DMS79 treated with DMSO at 0.1 percent for 48 hours (cell line): ENCODE measurements at places on chromosomes 13 and 19.

- no peak for DNase-seq
Observed at GRCh38 chr19:1520203-1520780, 3.6 kb upstream of the PLK5 start.

GRCh38 chr19:10637894-10638293, 12.5 kb downstream of the SLC44A2 start:
- no peak for DNase-seq

DNA sequence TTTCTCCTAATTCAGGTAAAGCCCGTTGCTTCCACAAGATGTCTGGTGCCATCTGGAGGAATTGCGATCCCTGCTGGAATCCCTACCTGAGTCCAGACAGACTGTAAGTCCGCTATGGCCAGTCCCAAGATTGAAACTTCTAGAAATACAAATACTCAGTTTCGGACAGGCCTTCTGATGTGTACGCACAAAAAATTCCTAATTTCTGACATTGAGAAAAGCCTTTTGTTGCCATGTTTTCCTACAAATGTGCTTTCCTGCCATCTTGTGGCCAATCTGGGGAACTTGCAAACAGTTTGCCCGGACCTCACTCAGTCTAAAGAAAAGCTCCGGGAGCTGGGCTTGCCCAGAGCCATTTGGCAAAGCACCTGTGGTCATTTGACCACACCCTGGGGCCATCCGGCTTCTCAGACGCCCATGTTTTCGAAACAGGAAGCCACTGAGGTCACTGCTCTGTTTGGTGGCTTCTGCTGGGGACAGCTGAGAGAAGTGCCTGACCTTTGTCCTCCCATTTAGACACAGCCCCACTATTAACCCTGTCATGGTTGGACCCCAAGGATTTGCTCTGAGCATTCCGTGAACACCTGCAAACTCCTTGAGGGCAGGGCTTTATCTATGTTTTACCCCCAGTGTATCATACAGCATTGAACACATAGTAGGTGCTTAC, 79.4 kb downstream of the SLC15A1 start:
- peak; percentile 87 for DNase-seq

DNA sequence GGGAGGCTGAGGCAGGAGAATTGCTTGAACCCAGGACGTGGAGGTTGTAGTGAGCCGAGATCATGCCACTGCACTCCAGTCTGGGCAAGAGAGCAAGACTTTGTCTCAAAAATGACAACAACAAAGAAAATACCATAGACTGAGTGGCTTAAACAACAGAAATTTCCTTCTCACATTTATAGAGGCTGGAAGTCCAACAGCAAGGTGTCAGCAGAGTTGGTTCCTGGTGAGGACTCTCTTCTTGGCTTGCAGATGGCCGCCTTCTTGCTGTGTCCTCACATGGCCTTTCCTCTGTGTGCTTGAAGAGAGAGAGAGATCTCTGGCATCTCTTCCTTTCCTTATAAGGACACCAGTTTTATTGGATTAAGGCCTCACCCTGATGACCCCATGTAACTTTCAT, 56.1 kb upstream of the ADGRE5 start:
- no peak for DNase-seq

DNA sequence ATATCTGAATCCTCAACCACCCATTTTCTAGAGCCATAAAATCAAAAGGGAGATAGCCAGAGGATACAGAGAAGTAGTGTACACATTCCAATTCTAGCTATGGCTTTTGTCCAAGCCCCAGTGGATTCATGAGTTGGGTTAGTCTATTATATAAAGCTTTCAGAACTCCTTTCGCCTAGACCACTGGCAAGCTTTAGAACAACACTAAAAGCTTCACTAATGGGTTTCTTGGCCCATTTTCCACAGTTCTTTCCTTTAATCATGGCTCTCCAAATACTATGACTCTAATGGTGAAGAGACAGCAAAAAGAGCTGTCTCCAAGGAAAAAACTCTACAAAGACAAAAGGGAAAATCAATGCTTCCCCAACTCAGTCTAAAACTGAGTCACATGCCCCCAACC, 48.2 kb upstream of the SLITRK5 start:
- no peak for DNase-seq

GRCh38 chr19:29702963-29703320, 12.1 kb downstream of the C19orf12 start:
- DNase-seq, result no peak

DNA sequence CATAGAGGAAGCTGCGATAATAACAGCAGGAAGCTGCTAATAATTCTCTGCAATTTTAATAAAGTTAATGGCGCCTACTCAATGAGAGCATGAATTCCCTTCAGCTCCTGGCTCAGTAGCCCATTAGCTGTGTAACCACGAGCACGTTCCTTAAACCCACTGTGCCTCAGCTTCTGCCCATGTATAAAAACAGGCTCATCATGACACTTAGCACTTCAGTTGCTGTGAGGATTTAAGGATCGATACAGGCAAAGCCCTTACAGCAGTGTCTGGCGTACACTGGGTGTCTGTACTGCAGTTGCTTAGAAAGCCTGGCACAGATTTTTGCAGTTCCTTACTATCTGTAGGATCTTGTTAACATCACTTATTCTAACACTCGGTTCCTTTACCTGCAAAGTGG, 673.4 kb upstream of the ARGLU1 start:
- no peak for DNase-seq

DNA sequence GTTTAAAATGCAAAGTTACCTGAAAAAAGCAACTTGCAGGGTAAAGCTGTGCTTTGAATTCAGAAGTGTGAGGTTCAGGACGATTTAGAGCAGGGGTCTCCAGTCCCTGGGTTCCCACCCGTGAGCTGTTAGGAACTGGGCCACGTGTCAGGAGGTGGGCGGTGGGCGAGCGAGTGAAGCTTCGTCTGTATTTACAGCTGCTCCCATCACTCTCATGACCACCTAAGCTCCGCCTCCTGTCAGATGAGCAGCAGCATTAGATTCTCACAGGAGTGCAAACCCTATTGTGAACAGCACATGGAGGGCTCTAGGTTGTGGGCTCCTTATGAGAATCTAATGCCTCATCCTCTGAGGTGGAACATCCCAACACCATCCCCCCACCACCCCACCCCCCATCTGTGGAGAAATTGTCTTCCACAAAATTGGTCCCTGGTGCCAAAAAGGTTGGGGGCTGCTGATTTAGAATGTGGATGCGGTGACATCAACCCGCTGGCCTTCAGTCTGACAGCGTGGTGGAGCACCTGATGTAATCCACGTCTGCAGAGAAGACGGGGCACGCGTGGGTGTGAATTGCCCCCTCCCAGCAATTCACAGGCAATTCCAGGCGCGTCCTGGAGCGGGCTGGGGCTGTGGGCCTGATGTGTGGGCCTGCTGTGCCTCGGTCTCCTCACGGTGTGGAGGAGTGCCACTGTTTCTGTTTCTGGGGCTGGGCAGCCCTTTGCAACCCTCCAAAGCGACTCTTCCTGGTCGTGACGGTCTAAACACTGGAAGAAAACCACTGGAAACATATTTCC, 214.0 kb upstream of the SOX1 start:
- DNase-seq, result peak; percentile 61

- DNase-seq, result peak; percentile 66
Observed at GRCh38 chr19:7602935-7603497, 7.4 kb downstream of the CAMSAP3 start.

DNA sequence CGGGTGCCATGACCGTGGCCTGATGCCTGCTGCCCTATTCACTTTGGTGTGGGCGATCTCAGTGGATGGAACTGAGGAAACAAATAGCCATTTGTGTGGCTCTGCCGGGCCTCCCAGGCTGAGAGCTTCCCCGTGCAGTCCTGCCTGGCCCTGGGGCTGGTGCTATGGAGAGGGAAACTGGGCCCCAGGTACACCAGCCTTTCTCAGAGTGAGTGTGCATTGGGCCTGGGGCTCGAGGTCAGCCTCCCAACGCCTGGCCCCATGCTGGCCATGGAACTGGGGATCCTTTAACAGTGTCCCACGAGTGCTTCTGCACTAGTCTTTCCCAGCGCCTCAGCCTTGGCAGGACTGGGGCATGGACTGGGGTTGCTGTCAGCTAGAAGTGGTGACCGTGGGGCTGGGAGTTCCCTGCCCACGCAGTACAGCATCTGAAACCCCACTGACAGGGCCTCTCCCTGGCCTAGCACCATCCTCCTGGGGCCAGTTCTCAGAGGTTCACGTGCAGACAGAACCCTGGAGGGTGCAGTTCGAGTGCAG, 10.5 kb downstream of the PLEKHF1 start:
- DNase-seq, result no peak

DNA sequence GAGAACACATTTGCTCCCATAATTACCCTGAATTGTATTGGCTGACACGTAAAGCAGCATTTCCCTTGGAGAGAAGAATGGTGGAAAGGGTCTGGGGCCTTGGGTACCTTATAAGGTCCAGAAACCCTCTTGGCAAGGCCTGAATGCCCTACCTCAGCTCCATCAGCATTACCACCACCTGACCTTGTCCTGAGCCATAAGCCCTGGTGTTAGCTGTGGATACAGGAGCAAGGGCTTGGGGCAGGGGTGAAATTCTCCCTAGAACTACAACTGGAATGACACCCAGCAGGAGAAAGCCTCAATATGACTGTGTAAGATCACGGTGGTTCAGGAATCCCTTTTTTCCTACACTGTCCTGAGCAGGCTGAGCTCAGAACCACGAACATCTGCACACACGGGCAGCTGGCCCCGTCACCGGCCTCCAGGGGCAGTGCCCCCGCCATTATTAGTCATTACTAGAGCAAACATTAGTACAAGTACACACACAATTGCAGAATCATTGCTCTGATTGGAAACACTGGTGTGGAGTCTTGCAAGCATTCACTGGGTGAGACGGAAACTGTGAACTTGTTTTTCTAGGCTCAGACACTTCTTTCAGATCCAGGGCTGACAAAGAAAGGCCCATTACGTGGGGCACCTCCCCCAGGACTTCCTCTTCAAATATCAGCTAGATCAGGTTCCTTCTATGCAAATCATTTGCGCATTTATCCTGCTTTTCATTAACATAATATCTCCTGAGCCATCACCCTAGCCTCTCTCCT, 26.8 kb upstream of the MTIF3 start:
- no peak for DNase-seq

GRCh38 chr19:3099347-3100145, 5.4 kb downstream of the GNA11 start:
- no peak for DNase-seq

- DNase-seq, result no peak
Observed at GRCh38 chr13:44306371-44307192, 67.0 kb upstream of the SERP2 start.

- no peak for DNase-seq
Observed at GRCh38 chr13:73985783-73986182, 148.4 kb downstream of the KLF12 start.

DNA sequence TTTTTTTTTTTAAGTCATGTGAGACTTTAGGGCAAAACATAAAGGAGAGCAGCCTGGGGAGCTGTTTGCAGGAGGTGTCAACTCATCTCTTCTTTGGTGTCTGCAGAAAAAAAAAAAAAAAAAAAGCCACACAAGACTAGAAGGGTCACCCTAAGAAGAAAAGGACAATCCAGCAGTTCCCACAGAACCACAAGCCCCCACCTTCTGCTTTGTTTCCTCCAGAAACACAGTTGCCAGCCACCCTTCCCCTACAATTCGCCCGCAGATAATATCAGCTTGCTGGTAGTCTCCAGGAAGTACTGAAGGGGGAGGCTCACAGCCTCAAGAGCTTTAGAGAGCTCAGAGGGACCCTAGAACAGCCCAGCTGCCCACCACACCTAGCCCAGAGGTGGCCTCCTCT, 22.3 kb upstream of the ZBTB7A start:
- DNase-seq, result no peak

- no peak for DNase-seq
Observed at GRCh38 chr13:80462037-80462436, 121.1 kb upstream of the SPRY2 start.

- DNase-seq, result no peak
Observed at GRCh38 chr13:67481445-67481844, 251.3 kb upstream of the PCDH9 start.

DNA sequence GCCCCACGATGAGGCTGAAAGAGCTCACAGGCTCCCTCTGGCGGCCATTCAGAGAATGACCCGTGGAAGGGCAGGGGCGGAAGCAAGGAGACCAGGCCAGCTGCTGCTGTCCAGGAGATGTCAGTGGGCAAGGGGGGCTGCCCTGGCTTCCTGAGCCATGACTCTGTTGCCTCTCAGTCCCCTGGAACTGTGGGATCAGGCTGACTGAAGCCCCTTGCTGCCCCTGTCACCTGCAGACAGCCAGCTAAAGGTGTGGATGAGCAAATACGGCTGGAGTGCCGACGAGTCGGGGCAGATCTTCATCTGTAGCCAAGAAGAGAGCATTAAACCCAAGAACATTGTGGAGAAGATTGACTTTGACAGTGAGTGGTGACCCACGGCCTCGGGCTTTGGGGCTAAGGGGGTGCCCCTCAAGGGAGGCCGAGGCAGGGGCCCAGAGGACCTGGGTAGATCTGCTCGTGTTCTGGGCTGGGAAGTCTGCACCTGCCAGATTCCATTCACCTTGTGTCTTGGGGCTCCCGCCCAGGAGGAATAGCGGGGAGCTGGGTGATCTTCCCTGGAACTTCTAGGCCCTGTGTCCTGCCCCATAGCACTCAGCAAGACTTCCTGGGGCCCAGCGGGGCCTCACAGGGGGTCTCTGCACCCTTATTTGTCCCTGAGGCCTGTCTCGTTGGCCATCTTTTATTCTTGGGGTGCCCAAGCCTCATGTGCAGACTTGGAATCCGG, 12.5 kb upstream of the ACTN4 start:
- DNase-seq, result peak; percentile 31

- peak; percentile 47 for DNase-seq
Observed at GRCh38 chr19:17235300-17235970, 9.4 kb downstream of the OCEL1 start.

DNA sequence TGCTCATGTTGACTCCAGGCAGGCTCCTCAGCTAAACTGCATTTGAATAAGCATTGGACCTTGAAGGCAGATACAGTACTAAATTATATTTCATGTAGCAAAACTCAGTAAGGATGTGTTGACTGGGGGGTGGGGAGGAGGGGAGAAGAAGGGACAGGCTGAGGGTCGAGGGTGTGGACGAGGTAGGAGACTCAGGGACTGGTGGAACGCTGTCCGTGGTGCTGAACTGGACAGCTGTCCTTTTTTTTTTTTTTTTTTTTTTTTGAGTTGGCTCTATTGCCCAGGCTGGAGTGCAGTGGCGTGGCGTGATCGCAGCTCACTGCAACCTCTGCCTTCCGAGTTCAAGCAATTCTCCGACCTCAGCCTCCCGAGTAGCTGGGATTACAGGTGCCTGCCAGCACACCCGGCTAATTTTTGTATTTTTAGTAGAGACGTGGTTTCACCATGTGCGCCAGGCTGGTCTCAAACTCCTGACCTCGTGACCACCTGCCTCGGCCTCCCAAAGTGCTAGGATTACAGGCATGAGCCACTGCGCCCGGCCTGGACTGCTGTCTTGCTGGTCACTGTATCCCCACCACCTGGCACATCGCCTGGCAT, 33.2 kb upstream of the CASP14 start:
- no peak for DNase-seq

GRCh38 chr13:112891477-112892401, 77.3 kb upstream of the MCF2L start:
- no peak for DNase-seq

GRCh38 chr13:21685485-21686064, 14.7 kb downstream of the FGF9 start:
- no peak for DNase-seq

- DNase-seq, result no peak
Observed at GRCh38 chr13:72931311-72931710, 127.5 kb upstream of the KLF5 start.

- DNase-seq, result peak; percentile 37
Observed at GRCh38 chr19:42313096-42313839, at the start of gene TMEM145. TSS of gene TMEM145 (plus strand) at chr19:42313309. CDS start at chr19:42313377, 68 bp downstream.

- no peak for DNase-seq
Observed at GRCh38 chr13:33524086-33524485, 238.5 kb upstream of the STARD13 start.
